Hepatocyte (in vitro differentiated cells): ENCODE measurements at places on chromosomes 1 and 21.
A peak's percentile ranks its signal among the peaks of the same experiment; 100 is the strongest.

DNA sequence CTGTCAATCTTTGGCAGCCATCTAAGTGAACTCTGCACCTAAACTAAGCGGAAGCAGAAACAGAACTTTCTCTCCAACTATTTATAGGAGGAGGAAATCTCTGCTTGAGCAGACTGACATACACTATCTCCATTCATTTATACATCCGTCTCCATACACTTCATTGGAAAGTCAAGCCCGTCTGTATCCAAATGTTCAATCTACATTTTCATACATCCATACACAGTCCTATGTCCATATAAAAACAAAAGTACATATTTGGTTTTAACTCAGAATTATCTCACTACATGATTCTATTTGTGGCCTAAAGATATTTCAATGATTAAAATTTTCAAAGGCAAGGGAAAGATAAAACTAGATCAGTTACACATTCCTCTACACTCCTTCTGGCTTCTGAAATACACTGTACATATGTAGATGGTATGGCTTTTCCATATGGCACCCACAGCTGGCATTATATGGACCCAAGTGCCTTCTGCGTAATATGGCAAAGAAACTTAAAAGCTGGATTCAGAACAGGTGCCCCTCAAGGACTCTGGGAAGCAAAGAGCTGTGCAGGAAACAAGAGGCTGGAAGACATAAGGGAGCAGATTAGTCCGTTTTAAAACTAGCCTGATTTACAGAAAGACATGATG, 35.5 kb downstream of the ILDR2 start:
- no peak for DNase-seq

- DNase-seq, result no peak
Observed at GRCh38 chr1:204136814-204137213, 15.0 kb downstream of the ETNK2 start.

DNA sequence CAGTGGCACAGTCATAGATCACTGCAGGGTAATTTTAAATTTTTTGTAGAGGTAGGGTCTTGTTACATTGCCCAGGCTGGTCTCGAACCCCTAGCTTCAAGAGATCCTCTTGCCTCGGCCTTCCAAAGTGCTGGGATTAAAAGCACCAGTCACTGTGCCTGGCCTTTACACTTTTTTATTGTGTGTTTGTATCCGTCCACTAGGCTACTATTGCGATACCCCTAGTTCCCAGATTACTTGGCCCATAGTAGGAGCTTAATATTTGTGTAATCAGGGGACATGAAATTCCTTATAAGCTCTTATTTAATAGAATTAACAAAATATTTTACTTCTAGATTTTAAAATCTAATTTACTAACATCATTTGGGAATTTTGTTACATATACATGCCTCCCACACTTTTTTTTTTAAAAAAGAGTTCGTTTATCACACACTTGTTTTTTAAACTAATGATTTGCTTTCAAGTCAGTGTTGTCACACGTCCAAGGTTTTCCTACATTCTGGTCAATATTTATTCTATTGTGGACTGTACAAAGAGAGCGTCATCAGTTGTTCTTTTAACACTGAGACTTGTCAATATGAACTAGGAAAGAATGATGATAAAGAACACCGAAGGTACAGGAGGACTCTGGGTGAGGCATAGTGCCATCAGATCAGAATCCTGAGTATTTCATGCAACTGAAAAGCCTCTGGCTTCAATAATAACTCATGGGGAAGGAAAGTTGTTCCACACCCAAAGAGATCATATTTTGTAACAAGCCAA, 63.7 kb downstream of the LEPR start:
- no peak for DNase-seq

DNA sequence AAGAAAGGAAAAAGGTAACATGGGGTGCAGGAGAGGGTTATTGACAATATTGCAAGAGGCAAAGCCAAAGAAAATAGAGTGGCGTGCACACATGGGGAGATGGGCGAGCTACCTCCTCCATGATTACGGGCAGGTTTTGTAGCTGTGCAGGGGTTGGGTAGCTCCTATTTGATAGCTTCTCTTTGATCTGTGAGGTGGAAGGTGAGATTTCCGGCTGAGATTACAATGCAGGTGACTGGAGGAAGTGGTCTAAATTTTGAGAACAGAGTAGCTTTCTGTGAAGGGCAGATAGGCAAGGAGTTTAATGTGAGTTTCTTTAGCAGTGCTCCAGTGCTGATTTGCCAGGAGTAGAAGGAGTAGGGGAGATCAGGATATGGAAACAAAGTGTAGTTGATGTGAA, 263.4 kb downstream of the PLA2G4A start:
- no peak for DNase-seq

GRCh38 chr1:248695451-248696132, 7.0 kb downstream of the OR14I1 start:
- DNase-seq, result no peak

DNA sequence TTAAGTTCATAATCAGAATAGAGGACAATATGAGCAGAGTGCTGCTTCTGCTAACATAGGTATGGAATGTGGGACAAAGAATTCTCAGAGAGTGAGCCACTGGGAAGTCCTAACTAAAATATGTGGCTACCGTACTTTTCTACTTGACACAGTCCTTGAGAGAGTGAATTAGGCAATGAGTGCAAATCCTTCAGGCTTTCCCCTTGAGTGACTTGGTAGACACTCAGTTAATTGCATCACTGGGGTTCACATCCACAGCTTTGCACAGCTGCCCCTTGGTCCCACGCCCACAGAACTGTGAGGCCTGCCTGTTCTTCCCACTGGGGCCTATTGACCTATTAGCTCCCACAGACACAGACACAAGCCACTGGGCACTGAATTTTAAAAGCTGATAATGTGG, 40.5 kb upstream of the PAXBP1 start:
- DNase-seq, result no peak

- no peak for DNase-seq
Observed at GRCh38 chr1:246417152-246417812, 89.8 kb downstream of the SMYD3 start.

GRCh38 chr1:44853201-44853600, 10.1 kb upstream of the PTCH2 start:
- no peak for DNase-seq

DNA sequence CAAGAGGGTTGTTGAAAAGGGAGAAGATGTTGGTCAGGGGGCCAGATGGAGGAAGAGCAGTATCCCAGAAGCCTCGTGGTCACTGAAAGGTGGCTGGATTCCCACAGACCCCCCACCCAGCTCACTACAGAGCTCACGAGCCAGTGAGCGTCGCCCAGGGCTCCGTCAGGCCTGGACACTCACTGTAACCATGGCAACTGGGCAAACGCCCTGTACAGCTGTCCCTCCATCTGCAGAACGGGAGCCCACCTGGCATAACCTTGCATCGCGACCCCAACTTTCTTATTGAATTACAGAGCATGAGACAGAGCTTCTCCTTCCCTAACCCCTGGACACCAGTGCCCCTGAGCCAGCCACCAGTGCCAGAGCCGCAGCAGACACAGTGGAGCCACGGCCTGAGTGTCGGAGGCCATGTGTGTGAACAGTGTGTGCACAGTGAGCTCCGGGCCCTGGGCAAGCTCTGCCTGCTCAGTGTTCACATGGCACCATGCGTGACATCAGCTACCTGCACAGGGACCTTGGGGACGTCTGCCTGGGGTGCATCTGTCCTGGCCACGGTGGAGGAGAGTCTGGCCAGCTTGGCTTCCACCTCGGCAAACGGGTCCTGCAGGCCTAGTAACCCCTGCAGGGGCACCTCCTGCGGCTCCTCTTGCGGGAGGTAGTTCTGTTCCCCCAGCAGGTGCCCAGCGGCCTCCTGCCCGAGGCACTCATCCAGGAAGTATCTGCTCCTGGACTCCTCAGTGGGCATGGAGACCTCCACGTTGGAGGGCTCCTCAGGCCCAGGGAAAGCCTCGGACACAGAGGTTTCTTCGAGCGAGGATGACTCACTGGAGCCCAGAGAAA, 25.9 kb upstream of the DDOST start:
- DNase-seq, result no peak

- DNase-seq, result no peak
Observed at GRCh38 chr1:21245688-21246229, 44.5 kb downstream of the ECE1 start.

DNA sequence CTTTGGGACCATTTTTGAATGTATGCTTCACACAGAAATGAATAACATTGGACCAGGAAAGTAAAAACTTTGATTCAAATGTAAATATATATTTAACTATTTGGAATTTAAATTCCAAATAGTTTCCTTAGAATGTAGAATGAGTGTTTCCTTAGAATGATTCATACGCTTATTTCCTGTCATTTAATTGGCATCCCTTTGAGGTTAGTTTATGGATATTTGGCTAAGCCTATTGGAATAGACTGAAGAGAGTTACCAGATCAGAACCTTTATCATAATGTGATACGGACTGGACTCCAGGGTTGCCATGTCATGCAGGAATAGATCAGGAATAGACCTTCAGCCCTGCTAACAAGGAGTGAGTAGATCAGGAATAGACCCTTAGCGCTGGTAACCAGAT, 133.1 kb downstream of the TNNI3K start:
- DNase-seq, result no peak

- DNase-seq, result no peak
Observed at GRCh38 chr1:68617942-68618341, 121.1 kb upstream of the DEPDC1 start.

DNA sequence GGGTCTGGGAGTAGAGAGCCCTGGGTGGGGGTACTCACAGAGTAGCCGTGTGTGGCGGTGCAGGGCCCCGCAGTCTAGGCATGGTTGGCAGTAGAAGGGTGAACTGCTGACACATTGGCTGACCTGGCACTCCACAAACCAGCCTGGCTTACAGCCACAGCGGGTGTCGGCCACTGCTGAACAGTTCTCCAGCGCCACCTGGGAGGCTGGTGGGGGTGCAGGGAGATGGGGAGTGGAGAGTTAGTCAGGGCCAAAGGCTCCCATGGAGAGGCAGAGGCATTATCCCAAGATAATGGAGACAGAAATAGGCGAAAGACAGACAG, 1.5 kb downstream of the TNFRSF25 start:
- no peak for DNase-seq

DNA sequence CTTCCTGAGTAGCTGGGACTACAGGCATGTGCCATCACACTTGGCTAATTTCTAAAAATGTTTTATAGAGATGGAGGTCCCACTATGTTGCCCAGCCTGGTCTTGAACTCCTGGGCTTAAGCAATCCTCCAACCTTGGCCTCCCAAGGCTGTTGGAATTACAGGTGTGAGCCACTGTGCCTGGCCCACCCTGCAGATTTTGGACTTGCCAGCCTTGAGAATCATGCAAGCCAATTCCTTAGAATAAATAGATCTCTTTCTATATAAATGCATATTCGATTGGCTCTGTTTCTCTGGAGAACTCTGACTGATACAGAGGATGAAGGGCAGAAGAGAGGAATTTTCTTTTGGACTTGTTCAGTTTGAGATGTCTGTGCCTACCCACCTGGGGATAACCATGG, 6.7 kb downstream of the CLDN14 start:
- DNase-seq, result no peak

DNA sequence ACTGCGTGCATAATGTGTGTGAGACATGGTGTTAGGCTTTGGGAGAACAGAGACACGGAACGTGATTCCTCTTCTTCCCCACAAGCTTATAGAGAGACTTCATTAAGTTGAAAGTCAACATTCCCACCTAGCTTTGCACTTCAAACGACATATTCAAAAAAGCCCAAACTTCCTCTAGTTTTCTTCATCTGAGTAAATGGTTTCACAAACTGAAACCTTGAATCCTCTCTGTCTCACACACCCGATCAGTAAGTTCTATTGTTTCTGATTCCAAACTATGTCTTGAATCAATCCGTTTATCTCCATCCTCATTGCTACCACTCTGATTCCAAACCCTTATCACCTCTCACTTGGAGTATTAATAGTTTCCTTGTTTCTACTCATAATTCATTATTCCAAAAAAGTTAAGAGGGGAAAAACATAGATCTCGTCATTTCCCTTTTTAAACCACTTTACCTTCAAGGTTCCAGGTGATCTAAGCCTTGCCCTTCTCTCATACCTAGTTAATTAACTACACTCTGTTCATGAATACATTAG, 1.6 kb upstream of the METTL18 start:
- DNase-seq, result no peak

DNA sequence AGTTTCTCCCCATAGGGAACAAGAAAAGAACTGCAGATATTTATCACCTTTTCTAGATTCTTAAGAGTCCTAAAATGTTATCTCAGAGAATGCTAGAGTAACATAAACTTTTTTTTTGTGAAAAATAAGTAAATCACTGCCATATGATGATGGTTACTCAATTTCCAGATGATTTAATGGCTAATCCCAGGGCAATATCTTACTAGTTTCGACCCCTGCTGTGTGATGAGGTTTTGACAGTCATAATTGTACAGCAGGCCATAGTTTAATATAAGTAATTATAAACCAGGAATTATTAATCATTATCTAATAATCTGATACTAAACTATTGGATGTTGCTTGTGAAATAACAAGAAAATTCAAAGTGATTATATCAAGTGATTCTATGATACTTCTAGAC, 210.6 kb downstream of the HLX start:
- no peak for DNase-seq

- peak; percentile 58 for DNase-seq
Observed at GRCh38 chr1:225847610-225848009, 34.6 kb downstream of the TMEM63A start.

DNA sequence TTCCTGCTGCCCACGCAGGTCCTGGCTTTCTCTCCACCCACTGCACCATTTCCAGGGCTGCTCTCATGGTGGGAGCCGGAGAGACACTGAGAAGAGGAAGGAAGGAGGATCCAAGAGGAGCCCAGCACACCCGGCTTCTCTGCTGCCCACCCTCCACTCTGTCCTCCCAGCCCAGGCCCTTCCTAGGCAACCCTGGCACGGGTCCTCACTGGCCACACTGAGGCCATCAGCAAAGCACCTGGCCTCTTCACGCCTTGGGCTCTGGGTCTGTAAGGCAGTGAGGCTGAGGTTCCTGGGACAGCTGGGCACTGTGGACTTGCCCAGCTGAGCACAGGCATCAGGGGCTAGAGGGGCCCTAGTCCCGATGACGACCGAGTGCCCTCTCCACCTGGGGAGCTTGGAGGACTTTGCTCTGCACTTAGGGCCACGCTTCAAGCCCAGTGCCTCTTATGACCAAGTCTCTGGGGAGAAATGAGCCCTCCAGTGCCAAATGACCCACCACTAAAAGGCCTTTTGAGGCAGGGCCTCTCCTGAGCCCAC, 43.1 kb downstream of the PDE9A start:
- no peak for DNase-seq

GRCh38 chr1:201648066-201648906, 109.4 kb downstream of the NAV1 start:
- peak; percentile 77 for DNase-seq

DNA sequence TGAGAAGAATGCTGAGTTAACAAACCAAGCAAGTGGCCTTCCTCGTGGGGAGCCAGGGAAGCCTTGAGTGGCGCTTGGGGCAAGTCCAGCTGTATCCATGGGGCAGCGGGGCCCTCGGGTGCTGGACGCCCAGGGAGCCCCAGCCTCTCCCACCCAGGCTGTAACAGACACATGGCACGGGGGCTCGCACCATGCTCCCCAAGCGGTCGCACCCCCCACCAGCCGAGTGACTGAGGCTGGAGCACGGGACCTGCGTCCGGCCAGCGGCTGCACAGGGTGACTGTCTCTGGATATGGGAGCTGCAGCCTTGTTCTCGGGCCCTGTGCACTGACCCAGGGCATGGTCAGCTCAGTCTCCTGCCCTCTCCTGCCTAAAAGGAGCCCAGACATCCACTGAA, 53.9 kb upstream of the ACTRT2 start:
- no peak for DNase-seq
